ENCODE measurements at places on chromosomes 5 and 9.
A peak's percentile ranks its signal among the peaks of the same experiment; 100 is the strongest.

DNA sequence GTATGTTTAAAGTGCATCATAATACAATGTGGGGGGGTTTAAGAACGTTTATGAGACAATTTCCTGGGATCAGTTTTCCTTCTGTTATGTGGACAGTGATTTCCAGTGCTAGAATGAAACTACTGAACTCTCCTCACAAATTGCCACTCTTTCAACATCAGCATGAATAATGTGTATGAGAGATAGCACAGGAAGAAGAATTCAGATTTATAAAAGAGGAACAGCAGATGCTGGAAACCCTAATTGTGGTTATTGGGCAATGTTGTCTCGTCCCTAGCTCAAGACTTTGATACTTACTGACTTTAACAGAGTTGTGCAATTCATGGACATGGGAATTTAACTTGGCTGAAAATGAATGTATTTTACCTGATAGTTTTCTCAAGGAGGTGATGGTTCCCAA lies 410.8 kb upstream of the MEF2C start:
- no peak for DNase-seq

GRCh38 chr9:36263683-36264082 lies 5.4 kb upstream of the GNE start:
- DNase-seq, result no peak

DNA sequence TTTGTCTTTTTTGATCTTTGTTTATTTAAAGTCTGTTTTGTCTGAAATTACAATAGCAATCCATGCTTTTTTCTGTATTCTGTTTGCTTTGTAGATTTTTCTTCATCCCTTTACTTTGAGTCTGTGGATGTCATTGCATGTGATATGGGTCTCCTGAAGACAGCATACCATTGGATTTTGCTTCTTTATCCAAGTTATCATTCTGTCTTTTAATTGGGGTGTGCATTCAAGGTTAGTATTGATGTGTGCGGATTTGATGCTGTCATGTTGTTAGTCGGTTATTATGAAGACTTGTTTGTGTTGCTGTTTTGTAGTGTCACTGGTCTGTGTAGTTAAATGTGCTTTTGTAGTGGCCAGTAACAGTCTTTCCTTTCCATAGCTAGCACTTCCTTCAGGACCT lies 23.0 kb downstream of the POLK start:
- no peak for DNase-seq

DNA sequence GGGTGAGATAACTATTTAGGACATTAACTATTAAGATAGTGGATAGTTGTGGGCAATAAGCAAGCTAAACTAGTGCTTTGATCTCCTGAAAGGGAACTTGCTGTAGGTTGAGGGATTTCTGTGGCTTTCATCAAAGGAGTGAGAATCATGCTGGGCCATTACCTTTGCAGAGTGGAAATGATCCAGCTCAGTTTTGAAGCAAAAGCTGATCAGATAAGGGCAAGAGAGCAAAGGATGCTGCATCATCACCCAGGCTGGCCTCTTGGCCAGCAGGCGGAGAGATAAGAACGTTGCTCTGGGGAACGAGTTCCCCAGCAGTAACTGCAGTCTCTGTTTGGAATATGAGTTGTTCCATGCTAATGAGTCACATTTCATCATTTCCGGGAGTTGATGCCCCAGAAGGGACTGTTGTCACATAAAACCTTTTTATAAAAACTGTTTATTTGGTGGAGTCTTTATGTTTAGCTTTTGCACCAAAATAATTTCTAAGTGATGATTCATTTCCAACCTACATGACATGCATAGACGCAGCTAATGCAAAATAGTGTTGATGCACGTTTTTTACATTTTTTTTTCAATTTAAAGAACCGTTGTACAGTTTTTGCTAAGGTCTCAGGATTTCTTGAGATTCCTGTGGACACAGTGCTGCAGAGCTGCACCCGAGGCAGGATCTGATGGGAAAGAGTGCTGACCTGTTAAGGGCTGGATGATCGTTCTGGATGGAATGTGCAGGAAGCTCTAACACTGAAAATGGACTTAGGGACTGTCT lies 99.3 kb downstream of the ACTBL2 start:
- DNase-seq, result peak; percentile 98

GRCh38 chr5:17219006-17219422 lies 1.6 kb downstream of the BASP1 start:
- DNase-seq, result no peak

DNA sequence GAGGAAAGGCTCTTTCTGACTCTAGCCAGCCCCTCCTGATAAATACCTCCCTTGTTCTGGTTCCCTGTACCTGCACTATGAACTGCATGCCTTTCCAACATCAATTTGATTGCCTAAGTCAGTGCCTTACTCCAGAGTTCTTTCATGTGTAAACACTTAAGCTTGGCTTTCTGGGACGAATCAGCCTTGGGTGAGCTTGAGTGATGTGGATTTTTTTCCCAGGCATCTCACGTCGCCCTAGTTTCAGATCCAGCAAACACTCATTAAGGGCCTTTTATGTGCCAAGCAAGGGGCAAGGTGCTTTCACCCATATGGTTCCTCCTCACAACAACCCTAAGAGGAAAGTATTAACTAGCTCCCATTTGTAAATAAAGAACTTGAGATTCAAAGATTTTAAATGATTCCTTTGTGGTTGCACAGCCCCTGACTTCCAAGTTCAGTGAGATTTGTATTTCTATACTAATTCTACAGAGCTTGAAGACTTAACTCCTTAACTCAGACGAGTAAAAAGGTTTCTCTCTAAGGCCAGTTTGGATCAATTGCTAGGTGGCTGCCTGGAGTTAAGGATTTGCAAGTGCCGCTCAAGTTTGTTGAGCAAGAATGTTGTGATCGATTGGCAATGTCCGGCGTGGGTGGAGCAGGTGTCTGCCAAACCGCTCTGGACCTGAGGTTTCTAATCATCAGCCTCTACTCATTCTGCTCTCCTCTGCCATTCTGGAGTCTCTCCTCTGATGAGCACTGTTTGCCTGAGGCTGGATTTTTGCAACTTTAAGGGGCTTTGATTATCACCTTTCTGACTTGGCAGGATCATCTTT lies 20.2 kb upstream of the TJP2 start:
- DNase-seq, result no peak
